Midbrain (tissue), 1 donor: ENCODE measurements at places on chromosomes 3 and 15.

DNA sequence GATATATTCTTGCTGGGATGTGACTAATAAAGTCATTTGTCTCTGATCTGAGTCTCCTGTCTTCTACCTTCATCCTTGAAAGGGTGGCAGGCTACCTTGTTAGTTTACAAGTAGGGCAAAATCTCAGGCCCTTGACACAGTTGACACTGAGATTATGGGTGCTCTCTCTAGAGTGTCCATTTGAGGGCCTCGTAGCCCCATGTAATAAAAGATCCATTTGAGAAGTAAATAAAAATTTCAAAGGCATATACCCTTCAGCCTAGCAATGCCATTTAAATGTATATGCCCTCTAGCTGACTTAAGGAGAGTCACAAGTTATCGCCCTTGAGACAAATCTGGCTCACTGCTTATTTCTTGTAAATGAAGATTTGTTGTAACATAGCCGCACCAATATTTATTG, 98.6 kb downstream of the TCF12 start:
- DNase-seq = peak; percentile 27

DNA sequence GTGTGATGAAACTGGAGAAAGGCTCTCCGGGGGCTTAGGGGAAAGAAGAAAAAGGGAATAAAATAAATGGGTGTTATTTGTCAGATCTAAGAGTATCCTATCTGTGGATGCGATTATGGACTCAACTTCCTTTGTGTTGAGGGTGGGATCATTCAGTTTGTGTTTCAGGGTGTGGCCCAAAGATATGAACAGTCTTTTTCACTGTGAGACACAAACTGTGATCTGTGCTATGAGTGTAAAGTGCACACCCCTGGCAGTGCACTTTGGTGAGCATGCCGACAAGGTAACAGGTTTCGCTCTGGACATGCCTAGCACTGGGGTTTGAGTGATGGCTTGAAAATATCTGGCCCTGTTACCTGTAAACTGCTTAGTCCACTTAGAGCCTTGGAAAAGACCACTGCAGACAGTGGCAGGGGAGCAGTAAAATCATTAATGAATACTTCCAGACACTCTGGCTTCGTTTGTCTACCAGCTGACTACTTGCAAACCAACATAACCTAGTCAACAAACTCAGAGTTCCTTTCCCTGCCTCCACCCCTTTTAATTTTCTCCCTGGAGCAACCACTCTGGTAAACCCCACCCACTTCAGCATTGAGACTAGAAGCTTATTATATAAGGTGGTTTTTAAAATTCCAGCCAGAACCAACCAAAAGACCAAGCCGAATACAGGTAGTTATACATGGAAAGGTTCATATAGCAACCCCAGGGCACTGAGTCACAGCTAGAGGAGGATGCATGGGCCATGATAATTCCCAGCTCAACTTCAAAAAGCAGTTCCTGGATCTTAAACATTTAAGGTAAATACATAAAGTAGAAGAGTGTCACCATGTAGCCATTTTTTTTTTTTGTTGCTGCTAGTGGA, 55.1 kb downstream of the TAMM41 start:
- DNase-seq = no peak

DNA sequence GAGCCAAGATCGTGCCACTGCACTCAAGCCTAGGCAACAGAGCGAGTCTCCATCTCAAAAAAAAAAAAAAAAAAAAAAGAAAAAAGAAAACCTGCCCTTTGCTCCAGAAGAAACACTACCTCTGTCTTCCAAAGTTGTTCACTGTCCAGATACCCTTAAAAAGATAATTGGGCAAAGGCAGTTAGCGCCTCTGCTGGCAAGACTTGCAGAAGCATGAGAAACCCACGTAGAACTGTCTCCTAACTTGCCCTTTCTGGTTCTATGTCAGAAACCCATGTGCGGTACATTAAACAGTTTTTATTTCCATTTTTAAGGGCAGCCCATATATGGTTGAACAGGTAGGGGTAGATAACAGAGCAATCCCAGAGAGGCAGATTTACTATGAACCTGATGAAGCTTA, 1026.4 kb downstream of the ROBO2 start:
- no peak for DNase-seq

GRCh38 chr3:194691481-194692283, 6.0 kb downstream of the FAM43A start:
- DNase-seq = no peak

DNA sequence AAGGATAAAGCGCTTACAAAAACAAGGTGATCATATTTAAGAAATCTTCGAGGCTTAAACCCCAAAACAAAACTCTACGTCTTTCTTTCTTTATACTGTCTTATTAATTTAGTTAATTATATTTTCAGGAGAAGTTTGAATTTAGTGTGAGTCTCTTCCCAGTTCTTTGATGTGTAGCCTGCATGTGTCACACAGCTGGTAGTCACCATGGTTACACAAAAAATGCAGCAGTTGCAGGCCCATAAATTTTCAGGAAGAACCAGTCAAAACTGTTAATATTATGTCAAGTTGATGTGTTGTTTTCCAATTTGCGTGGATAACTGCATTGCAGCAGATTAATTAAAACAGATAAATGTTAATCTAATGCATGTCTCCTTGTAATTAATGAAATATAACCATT, 10.4 kb downstream of the CLSTN2 start:
- DNase-seq = no peak
